ENCODE measurements at places on chromosomes 16 and 17. TPM values are rescaled to one million over a fixed set of nuclear protein-coding genes. Genes with fewer than 3 reads are reported as not detected.

Gene TP53TG3B
- not detected for total RNA-seq

Gene TMEM238L
- total RNA-seq = not detected

Gene TOB1
- 16.9 TPM for total RNA-seq

Gene NATD1
- total RNA-seq = 0.33 TPM

DNA sequence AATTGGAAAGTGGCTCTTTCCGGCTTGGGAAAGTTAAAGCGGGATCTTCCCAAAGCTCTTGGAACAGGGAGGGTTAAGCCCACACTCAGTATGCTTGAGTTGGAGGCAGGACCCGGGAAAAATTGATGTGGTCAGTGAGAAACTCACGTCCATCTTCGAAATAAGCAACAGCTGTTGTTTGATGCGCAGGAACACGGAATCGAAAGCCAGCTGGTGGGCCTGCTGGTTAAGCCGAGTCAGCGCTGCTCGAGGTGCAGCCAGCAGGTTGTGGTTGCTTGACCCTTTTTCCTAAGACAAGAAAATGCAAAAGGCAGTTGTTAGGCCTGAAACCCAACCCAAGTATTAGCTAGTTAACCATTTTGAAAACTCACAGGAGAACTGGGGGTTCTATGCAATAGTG is 49.4 kb downstream of the COG7 start:
- no peak overlapping the region for H3K27ac ChIP-seq
- no peaks in the 10 kb centered on the region for H3K27me3 ChIP-seq
- DNase-seq = no peak
- no peaks in the 10 kb centered on the region for H3K4me1 ChIP-seq

- no peaks in the 10 kb centered on the region for H3K27me3 ChIP-seq
- H3K36me3 ChIP-seq = no peaks in the 10 kb centered on the region
- no peaks in the 10 kb centered on the region for H3K4me1 ChIP-seq
These were observed 22.3 kb downstream of the FOXN1 start for GRCh38 chr17:28528327-28529012.

DNA sequence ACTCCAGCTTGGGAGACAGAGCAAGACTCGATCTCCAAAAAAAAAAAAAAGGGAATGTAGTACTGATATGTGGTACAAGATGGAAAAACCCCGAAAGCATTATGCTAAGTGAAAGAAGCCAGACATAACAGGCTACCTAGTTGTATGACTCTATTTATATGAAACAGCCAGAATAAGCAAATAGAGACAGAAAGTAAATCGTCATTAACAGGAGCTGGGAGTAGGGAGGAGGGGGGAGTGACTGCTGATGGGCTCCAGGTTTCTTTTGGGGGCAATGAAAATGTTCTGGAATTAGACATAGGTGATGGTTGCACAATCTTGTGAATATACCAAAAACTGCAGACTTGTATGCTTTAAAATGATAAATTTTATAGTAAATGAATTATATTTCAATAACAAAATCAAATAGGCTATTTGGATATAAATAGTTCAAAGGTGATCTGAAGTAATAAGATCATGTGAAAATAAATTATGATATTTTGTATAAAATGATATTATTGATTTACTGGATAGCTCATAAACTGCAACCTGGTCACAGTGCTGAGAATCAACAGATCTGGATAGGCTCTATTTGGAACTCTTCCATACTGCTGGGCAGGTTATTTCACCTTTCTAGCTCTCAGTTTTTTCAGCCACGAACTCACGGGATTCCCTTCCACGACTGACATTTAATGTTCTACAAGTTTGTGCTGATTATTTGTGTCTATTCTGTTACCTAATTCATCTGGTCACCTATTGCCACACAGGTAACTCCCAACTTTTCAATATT is 27.1 kb downstream of the ZNF652 start:
- no peaks in the 10 kb centered on the region for H3K4me1 ChIP-seq
- no peak overlapping the region for H3K4me3 ChIP-seq
- H3K27ac ChIP-seq = no peak overlapping the region
- H3K36me3 ChIP-seq = no peaks in the 10 kb centered on the region
- no peaks in the 10 kb centered on the region for H3K27me3 ChIP-seq

DNA sequence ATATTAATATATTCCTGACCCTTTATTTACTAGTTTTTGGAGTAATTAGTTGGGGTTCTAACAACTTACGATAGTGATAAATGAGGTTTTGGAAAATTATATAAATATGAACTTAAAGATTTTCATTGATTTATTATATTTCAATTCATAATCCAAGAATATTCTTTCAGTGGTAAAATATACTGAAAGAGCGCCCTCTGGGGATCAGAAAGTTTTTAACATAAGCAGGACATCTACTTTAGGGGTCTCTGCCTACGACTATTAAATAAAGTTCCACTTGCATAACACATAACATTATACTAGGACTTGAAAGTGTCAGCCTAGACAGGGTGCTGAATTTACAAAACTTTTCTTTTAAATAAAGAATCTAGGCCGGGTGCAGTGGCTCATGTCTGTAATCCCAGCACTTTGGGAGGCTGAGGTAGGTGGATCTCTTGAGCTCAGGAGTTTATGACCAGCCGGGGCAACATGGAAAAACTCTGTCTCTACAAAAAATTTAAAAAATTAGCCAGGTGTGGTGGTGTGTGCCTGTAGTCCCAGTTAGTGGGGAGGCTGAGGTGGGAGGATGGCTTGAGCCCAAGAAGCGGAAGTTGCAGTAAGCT is 15.6 kb downstream of the RFWD3 start:
- H3K36me3 ChIP-seq = peaks cover 7% of the 10 kb centered on the region
- no peak for DNase-seq
- no peaks in the 10 kb centered on the region for H3K4me1 ChIP-seq

- H3K4me3 ChIP-seq = no peak overlapping the region
- H3K27ac ChIP-seq = no peak overlapping the region
- no peaks in the 10 kb centered on the region for H3K27me3 ChIP-seq
- DNase-seq = no peak
- H3K36me3 ChIP-seq = no peaks in the 10 kb centered on the region
These were observed 37.4 kb downstream of the AXIN2 start for GRCh38 chr17:65523853-65524664.

All from GM12878 (cell line).